ENCODE measurements at places on chromosomes 16 and 17.

GRCh38 chr16:47780213-47780875 is 319.2 kb downstream of the PHKB start:
- DNase-seq, result no peak

- DNase-seq, result no peak
These were observed 15.9 kb downstream of the LLGL1 start for GRCh38 chr17:18241229-18241871.

DNA sequence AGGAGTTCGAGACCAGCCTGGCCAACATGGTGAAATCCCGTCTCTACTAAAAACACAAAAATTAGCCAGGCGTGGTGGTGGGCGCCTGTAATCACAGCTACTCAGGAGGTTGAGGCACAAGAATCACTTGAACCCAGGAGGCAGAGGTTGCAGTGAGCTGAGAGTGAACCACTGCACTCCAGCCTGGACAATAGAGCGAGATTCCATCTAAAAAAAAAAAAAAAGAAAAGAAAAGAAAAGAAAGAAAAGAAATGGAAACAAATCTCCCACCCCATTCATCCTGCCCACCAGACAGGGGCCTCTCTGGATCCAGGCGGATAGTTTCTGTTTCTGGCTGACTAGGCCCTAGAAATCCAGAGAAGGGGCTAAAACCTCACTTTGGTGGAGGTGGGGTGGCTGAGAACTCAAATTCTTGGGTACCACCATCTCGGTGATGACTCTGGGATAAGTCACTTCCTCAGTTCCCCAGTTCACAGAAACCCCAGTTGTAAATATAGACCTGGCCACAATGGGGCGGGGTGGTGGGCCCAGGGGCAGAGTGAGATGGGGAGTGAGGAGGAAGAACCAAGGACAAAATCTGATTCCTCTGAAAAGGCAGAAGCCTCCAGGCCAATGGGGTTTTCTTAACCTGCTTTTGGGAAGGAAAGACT is 22.2 kb downstream of the SOCS1 start:
- DNase-seq, result no peak

DNA sequence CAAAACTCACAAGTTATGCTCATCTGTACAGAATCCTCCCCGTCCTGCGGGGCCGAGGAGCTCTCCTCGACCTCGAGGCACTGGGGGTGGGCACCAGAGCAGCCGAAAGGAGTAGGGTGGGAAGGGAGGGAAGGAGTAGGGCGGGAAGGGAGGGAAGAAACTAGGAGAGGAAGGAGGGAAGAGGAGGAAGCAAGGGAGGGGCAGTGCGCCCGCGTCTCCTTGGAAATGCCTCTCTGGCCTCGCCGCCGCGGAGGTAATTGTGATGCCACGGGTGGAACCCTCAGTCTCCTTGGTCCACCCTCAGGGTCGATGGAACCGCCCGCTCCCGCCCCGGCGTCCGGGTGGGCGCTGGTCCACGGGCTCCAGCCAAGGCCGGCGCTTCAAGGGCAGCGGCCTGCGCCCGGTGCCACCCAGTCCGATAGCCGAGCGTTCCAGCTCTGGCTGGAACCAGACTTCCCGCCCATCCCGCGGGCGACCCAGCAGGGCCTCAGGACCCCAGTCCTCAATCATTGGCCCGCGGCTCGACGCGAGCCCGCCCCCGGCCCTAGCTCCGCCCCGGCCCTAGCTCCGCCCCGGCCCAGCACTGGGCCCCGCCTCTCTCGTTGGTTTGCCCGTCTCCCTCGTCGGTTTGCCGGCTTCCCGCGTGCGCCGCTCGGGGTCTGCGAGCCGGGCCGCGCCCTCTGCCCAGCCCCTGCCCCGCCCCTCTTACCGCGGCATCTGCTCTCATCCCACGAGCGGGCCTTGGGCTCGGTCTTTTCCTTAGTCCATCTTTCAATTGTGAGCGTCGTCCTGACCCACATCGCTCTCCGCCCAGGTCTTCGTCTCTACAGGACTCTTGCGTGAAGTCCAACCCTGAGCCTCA is 596 bp downstream of the PROCA1 start:
- DNase-seq, result peak; percentile 88

DNA sequence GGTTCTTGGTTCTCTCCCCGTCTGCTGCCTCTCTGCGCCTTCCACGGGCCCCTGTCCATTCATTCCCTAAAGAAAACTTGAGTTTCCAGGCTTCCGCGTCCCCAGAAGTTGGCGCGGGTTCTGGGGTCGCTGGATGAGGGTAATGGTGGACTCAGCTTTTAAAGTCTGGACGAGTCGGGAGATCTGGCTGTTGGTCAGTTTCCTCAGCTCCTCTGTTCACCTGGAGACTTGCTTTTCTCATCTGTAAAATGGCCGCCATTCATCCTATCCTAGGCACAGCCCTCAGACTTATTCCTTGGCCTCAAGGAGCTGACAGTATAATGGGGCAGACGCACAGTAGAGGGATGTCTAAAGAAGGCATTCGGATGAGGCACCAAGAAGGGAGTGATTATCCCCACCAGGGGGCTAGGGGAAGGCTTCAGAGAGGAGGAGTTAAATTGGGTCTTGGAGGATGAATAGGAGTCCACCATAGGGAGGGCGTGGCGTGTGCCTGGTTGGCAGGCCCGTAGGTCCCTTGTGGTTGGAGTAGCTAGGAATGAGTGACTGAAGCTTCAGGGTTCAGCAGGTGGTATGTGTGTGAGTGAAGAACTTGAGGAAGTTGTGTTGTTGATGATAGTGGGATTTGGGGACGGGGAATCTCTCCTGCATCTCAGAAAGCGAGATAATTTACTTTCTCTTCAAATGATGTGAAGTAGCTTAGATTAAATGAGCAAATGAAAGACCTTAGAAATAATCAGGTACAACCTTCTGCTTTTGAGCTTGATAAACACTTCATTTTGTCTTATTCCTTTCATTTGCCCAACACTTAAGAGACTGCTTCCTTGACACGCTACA is 652 bp downstream of the VPS35L start:
- DNase-seq, result no peak

Data from NCI-H1105 (cell line).